ENCODE measurements at places on chromosomes 7 and 10.

GRCh38 chr10:20200758-20201157 is 384.5 kb downstream of the PLXDC2 start:
- no peak for DNase-seq

GRCh38 chr7:152103691-152104090 is 78.2 kb downstream of the GALNT11 start:
- DNase-seq, result no peak

GRCh38 chr7:146185844-146186243 is 69.2 kb downstream of the CNTNAP2 start:
- DNase-seq, result no peak

GRCh38 chr7:139702811-139703486 is 74.8 kb downstream of the HIPK2 start:
- no peak for DNase-seq

GRCh38 chr10:82378146-82378545 is 503.2 kb downstream of the NRG3 start:
- DNase-seq, result no peak

GRCh38 chr10:121187391-121187790 is 336.2 kb downstream of the WDR11 start:
- no peak for DNase-seq

- no peak for DNase-seq
These were observed 434.3 kb upstream of the SEMA3D start for GRCh38 chr7:85620936-85621685.

GRCh38 chr7:137403353-137403695 is 59.8 kb upstream of the PTN start:
- DNase-seq, result no peak

GRCh38 chr7:4781366-4782069 is 6.1 kb downstream of the AP5Z1 start:
- no peak for DNase-seq

DNA sequence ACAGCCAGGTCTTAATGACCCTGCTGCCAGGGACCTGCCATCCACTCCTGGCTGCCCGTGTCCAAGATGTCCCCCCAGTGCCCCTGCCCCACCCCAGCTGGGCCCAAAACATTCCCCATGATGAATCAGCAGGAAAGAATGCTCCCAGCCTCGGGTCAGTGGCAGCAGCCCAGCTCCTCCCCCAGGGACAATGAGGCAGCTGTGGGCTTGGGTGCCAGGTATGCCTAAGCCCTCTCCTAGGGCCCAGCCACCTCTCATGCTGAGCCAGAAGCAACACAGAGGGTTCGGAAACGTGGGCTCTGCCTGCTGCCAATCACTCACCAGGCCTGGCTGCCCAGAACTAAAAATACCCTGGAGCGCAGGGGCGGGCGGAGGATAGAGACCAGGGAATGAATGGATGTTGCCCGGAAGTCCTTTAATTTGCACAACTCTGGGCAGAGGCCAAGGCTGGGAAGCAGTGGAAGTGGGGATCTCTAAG is 1.5 kb upstream of the LOXL4 start:
- DNase-seq, result no peak

GRCh38 chr7:128389085-128389617 is 20.6 kb downstream of the IMPDH1 start:
- no peak for DNase-seq

DNA sequence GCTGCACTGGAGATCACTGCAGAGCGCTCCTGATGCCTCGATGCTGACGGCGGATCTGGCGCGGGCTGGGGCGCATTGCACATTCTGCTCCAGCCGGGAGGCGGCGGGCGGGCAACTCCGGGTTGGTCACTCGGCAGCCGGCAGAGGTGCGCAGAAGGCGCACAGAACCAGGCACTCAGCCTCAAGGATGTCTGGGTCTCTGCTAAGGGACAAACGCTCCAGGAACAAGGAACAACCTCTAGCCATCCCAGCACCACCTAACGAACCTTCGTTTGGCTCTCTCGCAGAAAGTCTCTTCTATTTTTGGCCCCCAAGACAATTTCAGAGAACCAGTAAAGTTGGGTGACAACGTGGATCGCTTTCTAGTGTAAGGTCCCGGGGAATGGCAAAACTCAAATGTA is 254.6 kb downstream of the OTUD1 start:
- no peak for DNase-seq

GRCh38 chr7:151743481-151743983 is 133.4 kb downstream of the PRKAG2 start:
- DNase-seq, result no peak

DNA sequence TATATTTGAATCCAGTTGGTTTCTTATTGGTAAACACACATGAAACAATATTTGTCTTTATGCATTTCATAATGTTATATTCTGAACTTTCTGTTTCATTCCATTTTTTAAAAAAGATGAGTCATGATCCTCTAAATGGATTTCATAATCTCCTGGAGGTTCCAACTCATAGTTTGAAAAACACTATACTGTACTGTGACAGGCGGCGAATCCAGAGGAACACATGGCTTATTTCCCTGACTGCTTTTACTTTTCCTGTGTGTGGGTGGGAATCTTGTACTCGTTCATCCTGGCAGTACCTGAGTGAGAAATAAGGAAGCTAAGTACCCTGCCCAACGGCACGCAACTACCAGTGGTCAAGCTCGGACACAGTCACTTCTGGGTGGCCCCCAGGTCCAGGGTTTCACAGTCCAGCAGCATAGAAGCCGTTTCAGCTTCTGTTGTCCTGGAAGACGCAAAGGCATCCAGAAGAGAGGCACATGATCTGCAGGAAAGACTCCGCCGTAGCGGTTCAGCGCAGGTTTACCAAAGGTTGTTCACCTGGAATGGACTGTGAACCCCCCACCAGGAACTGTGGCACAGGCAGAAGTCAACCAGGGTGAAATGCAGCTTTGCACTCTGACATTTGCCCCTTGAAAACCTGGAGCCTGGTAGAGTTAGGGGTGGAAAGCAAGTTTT is 117.7 kb downstream of the CCNY start:
- no peak for DNase-seq

DNA sequence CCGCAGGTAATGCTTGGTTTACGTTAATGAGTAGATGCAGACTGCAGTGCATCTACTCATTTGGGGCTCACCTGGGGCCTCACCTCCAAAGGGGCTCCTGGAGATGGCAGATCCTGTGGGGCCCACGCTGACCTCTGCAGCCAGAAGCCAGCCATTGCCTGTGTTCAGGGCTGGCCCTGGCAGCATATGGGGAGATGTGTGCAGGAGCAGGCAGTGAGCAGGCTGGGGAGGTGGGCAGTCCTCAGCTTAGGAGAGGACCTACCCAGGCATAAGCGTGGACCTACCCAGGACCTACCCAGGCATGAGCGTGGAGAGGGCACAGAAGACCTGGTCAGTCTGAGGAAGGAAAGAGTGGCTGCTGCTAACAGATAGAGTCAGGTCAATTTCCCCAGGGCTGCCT is 178.5 kb downstream of the PTPRN2 start:
- no peak for DNase-seq

DNA sequence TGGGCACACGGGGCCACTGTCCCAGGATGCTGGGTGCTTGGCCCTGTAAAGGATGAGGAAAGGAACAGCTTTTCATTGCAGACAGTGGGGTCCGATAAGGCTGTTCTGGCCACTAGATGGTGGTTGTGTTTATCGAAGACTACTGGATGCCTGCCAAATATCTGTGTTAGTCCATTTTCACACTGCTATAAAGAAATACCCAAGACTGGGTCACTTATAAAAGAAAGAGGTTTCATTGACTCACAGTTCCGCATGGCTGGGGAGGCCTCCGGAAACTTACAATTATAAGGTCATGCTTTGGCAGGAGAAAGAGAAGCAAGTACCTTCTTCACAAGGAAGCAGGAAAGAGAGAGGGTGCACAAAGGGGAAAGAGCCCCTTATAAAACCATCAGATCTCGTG is 32.2 kb upstream of the GARS1 start:
- no peak for DNase-seq

- no peak for DNase-seq
These were observed 106.7 kb downstream of the TES start for GRCh38 chr7:116316838-116317628.

GRCh38 chr10:26573674-26574073 is 123.8 kb upstream of the PDSS1 start:
- no peak for DNase-seq

GRCh38 chr10:98509745-98510144 is 63.0 kb upstream of the HPS1 start:
- DNase-seq, result no peak

DNA sequence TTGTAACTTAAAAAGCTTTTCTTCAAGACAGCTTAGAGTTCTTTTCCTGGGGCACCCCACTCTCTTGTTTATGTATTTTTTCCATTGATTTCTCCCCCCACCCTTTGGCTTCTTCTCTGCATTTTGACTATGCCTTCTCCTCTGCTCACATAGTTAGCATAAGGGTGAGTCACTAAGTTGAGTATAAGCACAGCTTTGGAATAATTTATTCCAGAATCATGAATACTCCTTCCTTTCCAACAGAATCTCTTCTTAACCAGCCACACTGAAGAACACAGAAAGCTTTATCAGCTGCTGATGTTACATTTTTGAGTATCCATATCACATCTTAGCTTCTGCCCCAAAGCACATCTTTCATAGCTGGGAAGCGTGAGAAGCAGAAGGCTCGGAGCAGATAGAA is 449.5 kb upstream of the MKI67 start:
- DNase-seq, result no peak

GRCh38 chr10:80465839-80466590 is 11.9 kb downstream of the TSPAN14 start:
- no peak for DNase-seq

GRCh38 chr10:4141471-4141870 is 356.5 kb upstream of the KLF6 start:
- no peak for DNase-seq

DNA sequence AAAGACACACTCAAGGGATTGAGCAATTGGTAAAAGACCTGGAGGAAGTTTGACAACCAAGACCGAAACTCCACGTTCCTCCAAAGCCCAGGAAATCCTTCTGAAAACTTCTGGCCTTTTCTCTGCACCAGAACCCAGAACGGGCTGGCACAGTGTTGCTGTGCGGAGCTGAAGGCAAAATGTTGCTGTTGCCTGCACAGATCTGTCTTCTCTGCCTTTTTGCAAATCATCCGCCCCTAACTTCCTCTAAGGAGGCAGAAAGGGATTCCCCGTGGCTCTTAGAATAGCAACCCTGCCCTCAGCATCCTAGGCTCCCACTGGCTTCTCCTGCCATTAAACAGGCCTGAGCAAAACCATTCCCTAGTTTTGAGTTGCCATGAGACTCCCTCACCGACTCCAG is 44.9 kb downstream of the FIGNL1 start:
- no peak for DNase-seq

DNA sequence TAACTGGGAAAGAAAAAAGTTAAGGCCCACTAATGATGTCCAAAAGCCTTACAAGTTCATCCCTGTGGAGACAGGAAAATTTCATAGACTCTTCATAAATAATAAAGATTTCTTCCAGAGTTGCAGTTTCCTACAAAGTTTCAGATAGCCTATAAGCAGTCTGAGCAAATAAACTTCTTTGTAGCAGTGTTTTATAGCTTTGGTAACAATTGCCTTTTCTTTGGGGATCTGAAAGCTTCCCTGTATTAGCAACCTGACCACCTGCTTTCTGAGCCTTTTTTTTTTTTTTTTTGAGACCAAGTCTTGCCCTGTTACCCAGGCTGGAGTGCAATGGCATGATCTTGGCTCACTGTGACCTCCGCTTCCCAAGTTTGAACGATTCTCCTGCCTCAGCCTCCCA is 150.0 kb downstream of the NRBF2 start:
- no peak for DNase-seq

DNA sequence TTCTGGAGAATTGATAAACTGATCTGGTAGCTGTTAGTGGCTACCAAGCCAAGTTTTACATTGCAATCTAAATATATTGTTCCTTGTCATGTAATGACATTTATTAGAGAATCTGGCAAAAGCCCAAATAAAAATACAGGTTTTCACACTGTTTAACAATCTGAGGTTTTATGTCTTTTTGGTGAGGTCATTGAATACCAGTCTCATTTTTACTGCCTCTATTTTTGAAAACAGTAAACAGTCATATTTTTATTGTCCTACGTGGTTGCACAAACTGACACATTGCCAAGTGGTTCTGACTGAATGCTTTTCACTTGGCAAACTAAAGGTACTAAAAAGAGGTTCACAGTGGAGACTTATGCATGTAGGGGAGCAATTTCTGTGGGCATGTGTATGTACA is 157.5 kb downstream of the PRKG1 start:
- no peak for DNase-seq

DNA sequence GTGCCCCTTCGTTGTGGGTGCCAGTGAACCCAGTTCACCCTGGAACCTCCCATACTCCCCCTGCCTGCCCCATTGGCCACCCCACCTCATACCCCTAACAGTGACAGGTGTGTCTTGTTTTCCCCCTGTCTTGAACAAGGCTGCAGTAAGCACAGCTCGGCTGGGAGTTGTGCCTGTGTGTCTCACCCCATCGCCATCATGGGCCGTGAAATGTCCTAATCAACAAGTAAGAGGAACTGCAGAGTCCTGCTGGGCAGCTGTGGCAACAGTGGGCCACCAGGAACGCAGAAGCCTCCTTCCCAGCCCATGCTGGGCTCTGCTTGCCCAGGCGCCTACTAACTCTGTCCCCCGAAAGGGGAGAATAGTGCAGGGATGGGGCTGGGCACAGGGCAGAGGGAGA is 91.6 kb downstream of the C10orf105 start:
- no peak for DNase-seq

DNA sequence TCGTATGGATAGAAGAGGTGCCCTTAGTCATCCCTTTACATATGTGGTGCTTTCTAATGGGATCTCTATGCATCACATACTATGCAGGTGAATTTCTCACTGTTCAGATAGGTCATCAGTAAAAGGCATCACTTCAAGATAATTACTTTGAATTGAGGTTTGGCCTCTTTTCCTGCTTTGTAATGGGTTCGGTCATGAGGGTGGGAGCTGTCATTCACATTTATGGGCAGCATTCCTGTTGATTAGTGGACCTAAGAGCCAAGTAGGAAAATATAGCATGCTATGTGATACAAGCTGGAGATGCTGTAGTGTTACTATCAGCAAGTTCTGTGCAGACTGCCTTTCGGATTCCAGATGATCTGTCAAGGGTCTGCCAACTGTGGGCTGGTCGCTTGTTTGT is 156.3 kb downstream of the LCOR start:
- DNase-seq, result no peak

DNA sequence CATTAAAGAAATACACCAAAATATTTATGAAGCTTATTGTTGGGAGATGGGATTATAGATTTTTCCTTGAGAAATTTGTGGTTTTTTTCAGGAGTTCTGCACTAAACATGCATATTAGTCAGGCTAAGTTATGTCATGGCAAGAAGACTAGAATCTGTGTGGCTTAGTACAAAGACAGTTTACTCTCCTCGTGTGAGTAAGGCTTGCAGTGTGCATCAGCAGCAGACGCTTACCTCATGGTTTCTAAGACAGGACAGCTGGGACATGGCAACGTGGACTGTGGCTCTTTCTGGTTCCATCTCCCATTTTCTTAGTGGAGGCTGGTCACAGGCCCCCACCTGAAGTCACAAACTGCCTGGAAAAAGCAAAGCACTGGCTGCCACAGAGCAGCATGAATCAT is 429.6 kb upstream of the VSTM2A start:
- DNase-seq, result no peak

DNA sequence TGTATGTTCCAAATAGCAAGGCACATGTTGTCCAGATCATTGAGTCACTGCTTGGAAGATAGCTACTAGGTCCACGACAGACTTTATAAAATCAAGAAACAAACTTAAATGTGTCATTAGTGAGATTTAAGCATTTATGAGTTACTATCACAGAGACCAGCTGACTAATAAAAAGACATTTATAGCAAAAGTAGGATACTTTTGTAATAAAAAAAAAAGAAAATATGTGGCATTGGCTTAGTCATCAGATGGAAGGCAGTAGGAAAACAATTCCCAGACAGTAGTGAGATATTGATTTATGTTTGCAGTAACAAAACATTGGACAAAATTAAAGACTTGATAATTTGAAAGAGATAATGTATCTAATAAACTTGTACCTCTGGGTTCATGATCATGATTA is 881.0 kb upstream of the LRRN3 start:
- DNase-seq, result no peak
